Stromal cell of bone marrow (primary cell): ENCODE measurements at places on chromosomes 5 and 9.

- no peak for DNase-seq
Measured at GRCh38 chr9:128651798-128652197, 4.8 kb downstream of the DYNC2I2 start.

DNA sequence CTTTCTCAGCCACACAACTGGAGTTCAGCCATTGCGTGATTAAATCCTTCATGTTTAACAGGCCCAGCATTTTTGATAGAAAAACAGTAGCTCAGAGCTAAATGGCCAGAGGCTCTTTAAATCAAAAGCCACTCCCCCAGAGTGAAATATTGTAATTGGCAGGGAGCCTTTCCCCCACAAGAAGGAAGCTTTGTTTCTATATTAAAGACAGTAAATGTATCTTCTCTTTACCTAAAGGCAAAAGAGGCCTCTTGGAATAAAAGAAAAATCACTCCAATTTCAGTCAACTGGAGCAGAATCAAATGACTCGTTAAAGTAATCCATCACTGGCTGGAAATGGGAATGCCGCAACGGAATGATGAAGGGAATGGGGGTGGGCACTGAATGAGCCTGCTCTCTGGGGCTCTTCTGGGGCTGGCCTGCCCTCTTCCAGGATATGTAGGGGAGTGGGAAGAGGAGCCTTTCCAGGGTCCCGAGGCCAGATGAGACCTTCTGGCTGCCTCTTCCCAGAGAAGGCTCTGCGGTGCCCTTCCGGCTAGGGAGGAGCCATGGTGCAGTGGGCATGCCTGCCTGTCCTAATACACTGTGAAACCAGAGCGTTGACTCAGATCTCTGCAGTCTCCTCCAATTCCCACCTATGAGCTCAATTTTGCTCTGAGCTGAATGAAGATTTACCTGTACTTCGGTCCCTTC lies 45.2 kb downstream of the ANKDD1B start:
- peak; percentile 49 for DNase-seq

GRCh38 chr5:105581988-105582690 lies 2019.5 kb upstream of the NUDT12 start:
- no peak for DNase-seq

GRCh38 chr5:126587551-126588390 lies 7.2 kb downstream of the ALDH7A1 start:
- DNase-seq = no peak
